ENCODE measurements at places on chromosomes 16 and 17.

GRCh38 chr16:2195322-2196161 is 863 bp downstream of the CASKIN1 start:
- no peak for DNase-seq

DNA sequence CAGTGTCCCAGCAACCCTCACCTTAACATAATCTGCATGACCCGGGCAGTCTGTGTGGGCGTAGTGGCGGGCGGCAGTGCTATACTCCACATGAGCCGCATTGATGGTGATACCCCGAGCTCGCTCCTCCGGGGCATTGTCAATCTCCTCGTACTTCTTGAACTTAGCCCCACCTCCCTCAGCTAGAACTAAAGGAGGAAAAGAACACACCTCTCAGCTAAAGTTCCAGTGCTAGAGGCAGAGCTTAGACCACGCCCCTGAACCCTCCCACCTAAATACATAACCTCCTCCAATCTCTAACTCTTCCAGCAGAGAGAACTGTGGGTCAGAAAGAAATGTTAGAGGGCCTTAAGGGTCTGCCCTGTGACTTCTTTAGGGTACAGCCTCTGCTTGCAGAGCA is 855 bp downstream of the TUFM start:
- DNase-seq, result no peak

- no peak for DNase-seq
These were observed 4.1 kb downstream of the SNRNP25 start for GRCh38 chr16:57711-58110.

DNA sequence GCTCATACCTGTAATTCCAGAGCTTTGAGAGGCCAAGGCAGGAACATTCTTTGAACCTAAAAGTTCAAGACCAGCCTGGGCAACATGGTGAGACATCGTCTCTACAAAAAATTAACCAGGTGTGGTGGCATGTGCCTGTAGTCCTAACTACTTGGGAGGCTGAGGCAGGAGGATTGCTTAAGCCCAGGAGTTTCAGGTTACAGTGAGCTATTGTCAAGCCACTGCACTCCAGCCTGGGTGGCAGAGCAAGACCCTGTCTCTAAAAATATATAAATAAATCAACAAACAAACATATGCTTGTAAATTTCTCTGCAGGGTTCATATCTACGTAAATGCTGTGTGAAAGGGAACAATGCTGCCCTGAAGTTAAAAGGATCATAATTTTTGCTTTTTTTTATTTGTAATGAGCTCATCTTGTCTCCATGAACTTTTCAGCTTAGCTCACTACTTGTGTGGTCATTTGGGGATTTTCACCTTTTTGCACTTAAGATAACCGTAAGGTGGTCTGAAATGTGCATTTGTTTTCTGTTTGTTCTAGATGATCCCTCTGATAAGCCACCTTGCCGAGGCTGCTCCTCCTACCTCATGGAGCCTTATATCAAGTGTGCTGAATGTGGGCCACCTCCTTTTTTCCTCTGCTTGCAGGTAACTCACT is 16.4 kb downstream of the TADA2A start:
- DNase-seq, result no peak

- no peak for DNase-seq
These were observed 3.9 kb downstream of the HOXB1 start for GRCh38 chr17:48526608-48527546.

DNA sequence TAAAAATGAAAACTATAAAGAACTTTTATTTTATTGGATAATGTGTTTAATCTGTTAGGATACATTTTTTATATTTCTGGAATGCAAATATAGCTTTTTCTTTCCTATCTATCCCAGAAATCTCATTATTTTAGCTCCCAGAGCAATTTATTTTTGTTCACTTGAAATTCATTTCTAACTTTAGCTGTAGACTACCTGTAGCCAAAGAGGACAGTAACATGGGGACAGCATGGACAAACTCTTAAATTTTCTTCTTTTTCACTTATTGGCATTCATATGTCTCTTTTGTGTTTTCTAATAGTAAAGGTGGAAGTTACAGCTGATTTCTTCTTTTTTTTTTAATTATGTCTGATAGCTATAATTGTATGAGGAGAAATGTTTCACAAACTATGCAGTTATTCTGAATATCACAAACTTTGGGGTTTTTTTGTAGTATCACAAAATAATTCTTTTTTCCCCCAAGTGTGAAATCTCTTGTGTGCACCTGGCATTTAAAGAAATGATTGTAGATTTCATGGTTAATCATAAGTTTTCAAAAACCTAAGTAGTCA is 55.4 kb downstream of the VMP1 start:
- DNase-seq, result no peak

DNA sequence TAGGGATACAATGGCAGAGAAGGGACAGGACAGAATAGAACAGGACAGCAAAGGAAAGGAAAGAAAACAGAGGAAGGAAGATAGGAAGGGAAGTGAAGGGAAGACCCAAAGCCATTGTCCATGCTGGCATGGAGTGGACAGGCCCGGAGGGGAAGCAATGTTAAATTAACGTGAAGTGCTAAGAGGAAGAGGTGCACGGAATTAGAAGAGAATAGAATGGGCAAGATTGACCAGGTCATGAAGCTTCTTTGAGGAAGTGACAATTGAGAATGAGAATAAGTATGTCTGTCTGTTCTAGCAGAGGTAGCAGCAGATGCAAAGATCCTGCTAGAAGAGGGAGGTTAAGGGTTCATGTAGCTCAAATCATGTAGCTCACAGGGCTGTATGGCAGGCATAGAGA is 117.2 kb downstream of the MAF start:
- no peak for DNase-seq

GRCh38 chr17:35668802-35669201 is 62.6 kb upstream of the RASL10B start:
- no peak for DNase-seq

DNA sequence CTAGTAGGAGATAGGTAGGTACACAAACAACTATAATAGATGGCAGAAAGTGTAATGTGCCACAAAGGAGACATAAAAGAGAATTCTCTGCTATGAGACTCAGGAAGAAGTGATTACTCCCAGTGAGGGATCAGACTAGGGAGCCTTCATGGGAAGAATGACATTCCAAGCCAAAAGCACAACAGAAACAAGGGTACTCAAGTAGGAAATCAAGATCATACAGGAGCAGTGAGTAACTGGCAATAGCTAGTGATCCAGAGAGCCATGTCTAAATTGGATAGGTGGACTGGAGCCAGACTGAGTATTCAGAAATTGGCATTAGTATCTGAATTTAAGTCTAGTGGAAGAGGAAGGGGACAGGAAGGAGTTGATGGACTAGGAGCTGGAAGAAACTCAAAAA is 10.7 kb downstream of the RFFL start:
- DNase-seq, result no peak

GRCh38 chr17:68179926-68180285 is 67.9 kb upstream of the AMZ2 start:
- DNase-seq, result no peak

DNA sequence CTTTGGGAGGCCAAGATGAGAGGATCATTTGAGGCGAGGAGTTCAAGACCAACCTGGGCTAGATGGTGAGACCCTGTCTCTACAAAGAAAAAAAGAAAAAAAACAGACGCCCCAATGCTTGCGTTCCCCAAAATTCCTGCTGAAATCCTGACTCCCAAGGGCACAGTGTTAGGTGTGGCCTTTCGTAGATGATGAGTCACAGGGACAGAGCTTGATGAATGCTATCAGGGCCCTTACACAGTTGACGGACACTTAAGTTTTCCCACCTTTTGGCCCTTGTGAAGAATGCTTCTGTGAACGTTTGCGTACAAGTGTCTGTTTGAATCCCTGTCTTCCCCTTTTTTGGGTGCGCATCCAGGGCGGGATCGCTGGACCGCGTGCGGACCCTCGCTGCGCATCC is 16.5 kb upstream of the ZNF750 start:
- DNase-seq, result no peak

DNA sequence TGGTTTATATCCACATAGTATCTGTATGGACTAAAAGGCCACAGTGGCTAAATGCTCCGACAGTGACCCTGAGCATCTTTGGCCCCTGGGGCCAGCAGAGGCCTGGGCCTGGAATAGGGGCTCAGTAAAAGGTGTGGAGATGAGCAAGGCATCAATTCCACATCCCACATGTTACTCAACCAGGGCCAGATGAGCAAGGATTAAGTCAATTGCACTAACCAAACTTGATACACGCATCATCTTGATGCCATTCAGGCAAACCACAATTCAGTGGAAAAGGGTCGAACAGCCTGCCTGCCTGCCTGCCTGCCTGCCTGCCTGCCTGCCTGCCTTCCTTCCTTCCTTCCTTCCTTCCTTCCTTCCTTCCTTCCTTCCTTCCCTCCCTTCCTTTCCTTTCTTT is 53.5 kb upstream of the DNAJA2 start:
- no peak for DNase-seq

DNA sequence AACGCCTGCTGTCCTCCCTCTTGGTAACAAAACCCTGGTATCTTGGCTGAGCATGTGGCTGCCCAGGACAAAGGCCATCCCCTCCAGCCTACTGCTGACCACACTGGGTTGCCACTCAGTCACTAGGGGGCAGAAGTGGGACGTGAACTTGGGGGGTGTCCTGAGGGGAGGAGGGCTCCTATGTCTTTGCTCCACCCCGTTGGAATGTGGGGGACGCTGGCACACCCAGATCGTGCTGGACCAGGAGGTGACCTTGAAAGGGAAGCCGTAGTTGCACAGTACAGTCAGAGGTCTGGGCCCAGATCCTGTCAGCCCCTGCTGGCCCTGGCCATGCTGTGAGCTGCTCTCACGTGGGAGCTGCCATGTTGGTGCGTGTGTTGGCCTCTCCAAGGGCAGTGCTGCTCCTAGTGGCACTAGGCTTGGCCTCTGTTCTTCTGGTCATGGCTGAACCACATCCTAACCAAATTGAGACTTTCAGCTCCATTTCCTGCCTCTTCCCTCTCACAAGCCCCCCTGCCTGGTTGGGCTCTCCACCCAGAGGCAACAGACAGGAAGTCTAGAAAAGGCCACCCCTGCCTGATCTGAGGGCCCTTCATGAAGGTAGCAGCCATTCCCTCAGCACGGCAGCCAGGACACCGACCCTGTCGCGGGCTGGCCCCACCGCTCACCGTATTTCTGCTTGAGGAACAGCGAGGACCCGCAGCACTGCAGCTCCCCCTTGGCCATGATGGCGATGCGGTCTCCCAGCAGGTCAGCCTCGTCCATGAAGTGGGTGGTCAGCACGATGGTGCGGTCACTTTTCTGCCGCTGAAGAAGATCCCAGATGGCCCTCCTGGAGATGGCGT is 29.0 kb upstream of the RNPS1 start:
- DNase-seq, result no peak

- DNase-seq, result no peak
These were observed 27.5 kb downstream of the TBX4 start for GRCh38 chr17:61479493-61480413.

All from activated T-helper 1 cell treated with anti-CD3 and anti-CD28 coated beads, Interleukin-2, amount 50 U/mL, for 16 hours (primary cell).